ENCODE measurements at places on chromosomes 6 and 20. TPM values are rescaled to one million over a fixed set of nuclear protein-coding genes. Genes with fewer than 3 reads are reported as not detected.

GRCh38 chr6:110348961-110349690 lies 9.0 kb downstream of the METTL24 start:
- no peak for DNase-seq

DNA sequence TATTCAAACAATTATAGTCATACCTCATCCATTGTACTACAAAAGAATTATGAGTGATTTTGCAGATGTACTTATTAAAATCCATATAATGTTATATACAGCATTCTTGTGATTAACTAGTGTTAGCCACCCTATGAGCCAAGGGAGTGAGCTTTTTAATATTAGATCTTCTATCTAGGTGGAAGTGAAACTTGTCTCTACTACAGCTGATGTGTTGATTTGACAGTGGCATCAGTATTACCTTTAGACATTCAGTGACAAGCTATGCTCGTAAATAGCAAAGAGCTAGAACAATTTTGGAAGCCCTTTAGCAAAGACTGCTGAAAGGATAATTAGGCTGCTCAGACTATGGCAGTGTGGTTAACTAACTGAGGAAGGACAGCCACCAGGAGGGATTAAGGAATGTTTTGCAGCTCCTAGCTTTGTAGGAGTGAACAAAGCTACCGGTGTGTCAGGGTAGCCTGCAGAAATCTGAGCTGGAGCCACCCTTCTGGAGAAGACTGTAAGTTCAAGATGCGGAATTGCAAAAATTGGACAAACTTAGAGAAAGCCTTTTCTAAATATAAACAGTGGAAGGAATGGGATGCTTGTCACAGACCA lies 73.7 kb downstream of the AFG1L start:
- DNase-seq: no peak

- DNase-seq: peak; percentile 93
Observed at GRCh38 chr6:143059663-143060353, 881 bp upstream of the AIG1 start.

DNA sequence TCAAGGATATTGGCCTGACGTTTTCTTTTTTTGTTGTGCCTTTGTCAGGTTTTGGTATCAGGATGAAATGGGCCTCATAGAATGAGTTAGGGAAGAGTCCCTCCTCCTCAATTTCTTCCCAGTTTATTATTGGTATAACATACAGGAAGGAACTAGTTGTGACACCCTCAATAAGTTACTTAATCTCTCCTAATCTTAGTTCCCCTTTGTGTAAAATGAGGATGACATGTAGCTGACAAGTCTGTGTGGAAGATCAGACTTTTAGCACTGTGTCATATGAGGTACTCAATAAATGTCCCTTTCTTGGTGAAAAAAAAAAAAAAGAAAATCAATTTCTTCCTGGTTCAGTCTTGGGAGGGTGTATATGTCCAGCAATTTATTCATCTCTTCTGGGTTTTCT lies 155.8 kb downstream of the PDE7B start:
- no peak for DNase-seq

DNA sequence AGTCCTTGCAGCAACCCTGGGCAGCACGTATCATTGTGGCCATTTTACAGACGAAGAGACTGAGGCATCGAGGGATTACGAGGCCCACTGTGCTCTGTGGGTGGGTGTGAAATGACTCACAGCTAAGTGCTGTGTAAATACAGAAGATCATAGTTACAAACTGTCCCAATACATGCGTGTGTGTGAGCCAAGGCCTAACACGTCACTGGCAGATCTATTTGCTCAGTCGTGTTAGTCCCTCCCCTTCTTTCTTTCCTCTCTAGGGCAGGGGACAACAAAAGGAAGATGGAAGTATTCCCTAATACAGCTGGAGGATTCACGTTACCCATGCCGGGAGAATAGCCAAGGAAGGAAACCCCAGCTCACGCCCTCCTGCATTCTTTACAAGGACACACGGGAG lies 175.9 kb downstream of the CDC5L start:
- DNase-seq: peak; percentile 16

DNA sequence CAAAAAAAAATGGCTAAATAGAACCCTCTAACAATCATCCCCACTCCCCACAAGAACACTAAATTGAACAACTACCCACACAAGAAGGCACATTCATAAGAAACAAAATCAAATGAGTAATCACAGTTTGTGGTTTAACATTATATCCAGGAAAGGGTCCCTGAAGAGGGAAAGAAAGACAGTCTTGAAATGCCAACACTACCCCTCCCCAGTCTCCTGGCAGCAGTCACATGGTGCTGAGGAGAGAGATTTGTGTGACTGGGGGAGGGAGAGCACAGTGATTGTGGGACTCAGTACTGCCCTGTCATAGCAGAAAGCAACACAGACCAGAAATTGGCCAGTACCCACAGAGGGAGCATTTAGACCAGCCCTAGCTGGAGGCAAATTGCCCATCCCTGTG lies 443.7 kb upstream of the BTBD3 start:
- DNase-seq: no peak

TPBG gene
- 43.0 TPM for total RNA-seq

DNA sequence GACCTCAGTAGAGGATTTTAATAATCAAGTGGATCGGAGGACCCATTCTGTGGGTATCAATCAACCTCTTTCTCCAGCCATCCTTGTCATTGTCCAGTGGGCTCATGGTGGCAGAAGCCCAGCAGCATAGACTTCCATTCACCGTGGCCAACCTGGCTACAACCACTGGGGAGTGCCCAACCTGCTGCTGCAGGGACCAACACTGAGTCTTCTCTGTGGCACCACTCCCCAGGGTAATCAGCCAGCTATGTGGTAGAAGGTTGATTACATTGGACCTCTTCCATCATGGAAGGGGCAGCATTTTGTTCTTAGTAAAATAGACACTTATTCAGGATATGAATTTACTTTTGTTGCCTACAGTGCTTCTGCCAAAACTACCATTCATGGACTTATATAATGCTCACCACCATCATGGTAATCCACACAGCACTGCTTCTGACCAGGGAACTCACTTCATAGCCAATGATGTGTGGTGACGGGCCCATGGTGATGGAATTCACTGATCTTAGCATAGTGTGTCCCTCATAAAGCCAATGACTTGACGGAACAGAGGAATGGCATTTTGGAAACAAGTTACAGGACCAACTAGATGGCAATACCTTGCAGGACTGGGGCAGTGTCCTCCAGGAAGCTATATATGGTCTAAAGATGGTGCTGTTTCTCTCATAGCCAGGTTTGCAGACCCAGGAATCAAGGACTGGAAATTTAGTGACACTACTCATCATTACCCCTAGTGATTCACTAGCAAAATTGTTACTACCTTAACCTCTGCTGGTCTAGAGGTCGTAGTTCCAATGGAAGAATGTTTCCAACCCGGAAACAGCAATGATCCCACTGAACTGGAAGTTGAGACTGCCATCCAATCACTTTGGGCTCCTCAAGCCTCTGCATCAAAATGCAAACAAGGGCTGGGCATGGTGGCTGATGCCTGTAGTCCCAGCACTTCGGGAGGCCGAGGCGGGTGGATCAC lies 7.6 kb downstream of the CD24 start:
- no peak for DNase-seq

GRCh38 chr6:166575205-166575604 lies 11.3 kb downstream of the RAMACL start:
- DNase-seq: no peak

DNA sequence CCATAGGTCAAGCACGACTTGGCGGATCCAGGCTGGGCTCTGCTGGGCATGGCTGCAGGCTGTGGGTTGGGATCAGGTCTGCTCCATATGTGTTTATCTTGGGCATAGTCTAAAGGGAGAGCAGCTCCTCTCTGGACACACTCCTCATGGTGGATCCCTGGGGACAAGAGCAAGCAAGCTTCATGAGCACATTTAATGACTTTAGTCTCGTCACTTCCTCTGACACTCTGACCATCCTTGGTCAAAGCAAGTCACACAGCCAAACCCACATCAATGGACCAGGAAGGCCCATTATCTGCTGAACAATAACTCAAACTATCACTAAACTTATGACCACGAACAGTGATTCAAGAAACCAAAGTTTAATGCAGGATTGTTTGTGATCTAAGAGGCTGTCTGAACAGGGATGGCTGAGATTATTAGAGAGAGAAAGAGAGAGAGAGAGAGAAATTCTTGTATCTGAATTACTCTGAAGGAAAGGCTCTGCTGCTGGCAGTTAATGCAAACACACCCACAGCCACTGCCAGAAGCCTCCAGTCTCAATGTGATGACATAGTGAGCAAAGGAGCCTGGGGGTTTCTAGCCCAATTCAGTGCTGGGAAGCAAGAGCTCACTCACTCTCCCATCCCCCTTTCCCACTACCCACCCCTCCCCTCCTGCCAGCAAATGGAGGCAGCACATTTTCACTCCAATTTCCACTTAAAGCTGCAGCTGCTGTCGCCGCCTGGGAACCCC lies 490.2 kb upstream of the SULF2 start:
- DNase-seq: no peak

GRCh38 chr6:126631363-126631762 lies 291.4 kb downstream of the CENPW start:
- no peak for DNase-seq

GRM1 gene
- not detected for total RNA-seq

GRCh38 chr6:169789146-169789943 lies 37.9 kb downstream of the ERMARD start:
- no peak for DNase-seq

GRCh38 chr6:135922746-135923145 lies 71.2 kb downstream of the PDE7B start:
- peak; percentile 12 for DNase-seq

GRCh38 chr6:119535332-119535731 lies 185.8 kb upstream of the MAN1A1 start:
- no peak for DNase-seq

DNA sequence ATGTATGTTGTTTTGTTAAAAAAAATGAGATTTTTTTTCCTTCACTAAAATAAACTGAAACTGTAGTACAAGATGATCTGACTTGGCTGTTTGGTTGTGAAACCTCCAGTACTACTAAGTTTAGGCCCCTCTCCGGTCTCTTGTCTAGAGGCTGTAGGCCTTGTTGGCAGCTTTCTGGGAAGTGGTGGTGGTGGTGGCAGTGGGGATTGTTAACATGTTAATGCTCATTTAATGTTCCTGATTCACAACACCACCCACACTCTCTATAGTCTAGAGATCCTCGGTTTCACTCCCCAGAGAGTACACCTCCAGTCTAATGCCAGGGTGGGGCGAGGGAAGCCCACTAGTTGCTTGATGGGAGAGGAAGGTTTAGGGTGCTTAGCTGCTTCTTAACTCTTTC lies 24.1 kb downstream of the STK4 start:
- no peak for DNase-seq

DNA sequence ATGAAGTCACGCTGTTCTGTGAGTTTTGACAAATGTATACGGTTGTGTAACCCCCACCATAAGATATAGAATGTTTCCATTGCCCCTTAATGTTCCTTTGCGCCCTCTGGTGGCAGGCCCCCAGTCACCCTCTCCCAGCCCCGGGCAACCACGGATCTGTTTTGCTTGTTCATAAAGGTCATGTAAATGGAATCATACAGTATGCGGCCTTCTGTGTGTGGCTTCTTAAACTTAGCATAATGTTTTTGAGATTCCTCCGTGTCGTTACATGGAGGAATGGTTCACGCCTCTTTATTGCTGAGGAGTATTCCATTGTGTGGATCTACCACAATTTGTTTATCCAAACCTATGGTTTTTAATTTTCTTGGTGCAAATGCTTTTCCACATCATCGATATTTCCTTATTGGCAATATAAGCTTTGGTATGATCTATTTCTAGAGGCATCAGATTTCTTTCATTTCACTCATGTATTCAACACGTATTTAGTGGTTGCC lies 28.4 kb downstream of the LYRM2 start:
- peak; percentile 59 for DNase-seq

STMND1 gene
- not detected for total RNA-seq

DNA sequence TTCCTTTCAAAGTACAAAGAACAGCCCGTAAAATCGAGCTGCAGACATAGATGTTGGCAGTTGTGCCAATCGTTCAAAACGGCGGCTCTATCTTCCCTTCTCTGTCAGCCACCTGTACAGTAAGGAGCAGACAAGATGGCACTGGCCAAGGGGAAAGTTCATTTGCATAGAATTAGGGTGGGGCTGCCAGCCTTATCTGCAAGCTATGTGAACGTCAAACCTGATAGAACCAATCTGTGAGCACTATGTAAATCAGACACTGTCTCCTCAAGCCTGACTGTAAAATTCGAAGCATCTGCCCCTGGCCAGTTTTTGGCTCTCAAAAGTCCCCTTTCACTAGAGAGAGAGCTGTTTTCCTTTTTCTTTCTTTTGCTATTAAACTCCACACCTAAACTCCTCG lies 374.5 kb downstream of the EPM2A start:
- DNase-seq: no peak

TTK gene
- total RNA-seq: 39.0 TPM
